Activated CD8-positive, alpha-beta T cell treated with anti-CD3 and anti-CD28 coated beads, Interleukin-2, amount 10 ng/mL, durations not matched to agents 7 days and 5 days (primary cell): ENCODE measurements at places on chromosomes 1 and 21. TPM values are rescaled to one million over a fixed set of nuclear protein-coding genes. Genes with fewer than 3 reads are reported as not detected.

The TNFAIP8L2 gene
- total RNA-seq, result 18.5 TPM

The CHIA gene
- total RNA-seq, result not detected

The HTR6 gene
- total RNA-seq, result not detected

The DPYD gene
- 43.3 TPM for total RNA-seq

The PLPPR5 gene
- total RNA-seq, result not detected

The C4BPA gene
- total RNA-seq, result not detected

The OR2T35 gene
- total RNA-seq, result not detected

The HMGB4 gene
- not detected for total RNA-seq

The SLC1A7 gene
- total RNA-seq, result not detected

DNA sequence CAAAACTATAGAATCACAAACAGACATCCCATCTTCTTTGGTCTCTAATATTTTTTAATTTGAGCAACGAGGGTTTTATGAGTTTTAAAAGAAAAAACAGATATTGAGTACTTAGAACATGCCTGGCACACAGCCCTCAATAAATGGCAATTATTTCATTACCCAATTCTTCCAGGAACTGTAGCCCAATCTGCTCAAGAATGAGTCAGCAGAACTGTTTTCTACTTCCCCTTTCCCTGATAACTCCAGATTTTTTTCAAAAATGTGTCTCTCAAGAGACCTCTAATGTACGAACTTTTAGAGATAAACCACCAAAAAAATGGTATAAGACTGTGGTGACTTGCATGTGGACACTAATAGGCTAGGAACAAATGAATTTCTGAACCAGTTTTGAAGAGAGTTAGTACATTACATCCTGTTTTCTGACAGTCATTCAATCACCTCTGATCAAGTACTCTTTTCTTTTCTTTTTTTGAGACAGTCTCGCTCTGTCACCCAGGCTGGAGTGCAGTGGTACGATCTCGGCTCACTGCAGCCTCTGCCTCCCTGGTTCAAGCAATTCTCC, 11.5 kb downstream of the ABL2 start:
- no peak for DNase-seq

DNA sequence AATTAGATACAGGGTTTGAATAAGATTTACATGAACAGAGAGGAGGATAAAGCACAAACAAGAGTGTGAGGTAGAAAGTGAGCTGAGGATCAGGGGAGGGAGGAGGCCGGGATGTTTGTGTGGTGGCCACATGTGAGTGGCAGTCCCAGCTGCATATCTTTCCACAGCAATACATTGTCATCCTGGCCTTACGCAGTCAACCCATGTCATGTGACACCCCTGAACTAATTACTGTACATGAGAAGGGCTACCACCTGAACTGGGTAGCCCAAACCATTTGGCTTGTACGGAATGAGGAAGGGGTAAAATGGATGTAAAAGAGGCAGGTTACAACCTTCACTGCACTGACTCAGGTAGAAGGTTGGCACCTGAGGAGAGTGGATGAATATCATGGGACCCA, 4.2 kb downstream of the SLAMF7 start:
- no peak for DNase-seq

DNA sequence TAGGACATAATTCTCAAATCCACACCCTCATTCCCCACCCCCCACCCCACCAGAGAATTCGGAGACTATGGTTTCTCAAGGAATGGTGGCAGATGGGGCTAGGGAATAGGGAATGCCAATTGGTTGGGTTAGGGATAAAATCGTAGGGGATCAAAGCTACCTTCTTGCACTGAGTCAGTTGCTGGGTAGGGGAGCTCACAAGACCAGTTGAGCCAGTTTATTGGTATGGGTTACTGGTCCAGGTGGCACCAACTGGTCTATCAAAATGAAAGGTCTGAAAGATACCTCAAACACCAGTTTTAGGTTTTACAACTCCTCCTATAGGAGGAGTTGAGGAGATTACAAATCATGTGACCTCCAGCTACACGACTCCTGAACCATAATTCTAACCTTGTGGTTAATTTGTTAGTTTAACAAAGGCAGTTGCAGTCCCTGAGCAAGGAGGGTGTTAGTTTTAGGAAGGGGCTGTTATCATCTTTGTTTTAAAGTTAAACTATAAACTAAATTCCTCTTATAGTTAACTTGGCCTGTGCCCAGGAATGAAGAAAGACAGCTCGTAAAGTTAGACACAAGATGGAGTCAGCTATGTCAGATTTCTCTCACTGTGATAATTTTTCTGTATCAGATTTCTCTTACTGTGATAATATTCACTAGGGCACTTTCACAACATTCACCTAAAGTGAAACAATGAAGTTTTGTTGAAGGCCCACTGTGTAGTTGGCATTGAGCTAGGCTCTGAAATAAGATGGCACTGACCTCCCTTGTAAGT, 2.5 kb downstream of the SHISAL2A start:
- no peak for DNase-seq

- no peak for DNase-seq
These were observed 85.3 kb downstream of the LRRC8D start for GRCh38 chr1:89906088-89906487.

DNA sequence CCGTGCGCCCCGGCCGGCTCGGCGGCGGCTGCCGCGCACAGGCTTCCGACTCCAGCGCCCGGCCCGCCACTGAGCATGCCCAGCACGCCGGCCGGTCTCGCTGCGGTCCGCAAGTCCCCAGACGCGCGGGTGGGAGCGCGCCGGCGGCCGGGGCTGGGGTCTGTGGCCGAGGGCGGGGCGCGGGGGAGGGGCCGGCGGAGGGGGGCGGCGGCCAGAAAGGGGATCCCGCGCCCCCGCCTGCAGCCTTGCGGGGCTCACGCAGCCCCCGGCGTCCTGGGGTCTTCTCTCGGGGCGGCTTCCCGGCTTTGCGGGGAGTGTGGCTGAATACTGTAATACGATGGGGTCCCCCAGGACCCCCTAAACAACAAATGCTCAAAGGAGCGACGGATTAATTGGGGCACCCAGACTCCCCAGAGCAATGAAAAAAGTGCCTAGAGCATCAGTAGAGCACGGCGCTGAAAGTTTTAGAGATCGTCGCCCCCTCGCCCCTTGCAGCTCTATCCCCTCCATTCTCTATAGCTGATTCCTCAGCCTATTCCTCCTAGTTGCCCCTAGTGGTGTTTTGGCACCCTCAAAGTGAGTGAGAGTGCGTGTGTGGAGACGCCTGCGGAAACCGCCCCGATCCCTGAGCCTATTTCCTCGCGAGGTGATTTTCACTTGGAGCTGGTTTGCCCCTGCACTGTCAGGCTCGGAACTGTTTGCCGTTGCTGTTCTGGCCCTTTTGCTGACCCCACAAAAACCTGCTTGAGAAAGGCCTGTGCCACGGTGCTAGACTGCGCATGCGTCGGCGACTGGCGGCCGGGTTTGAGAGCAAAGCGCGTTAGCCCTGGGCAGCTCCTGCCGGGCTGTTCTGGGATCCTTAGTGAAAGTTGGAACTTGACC, at the start of gene VAV3:
TSS of gene VAV3 (minus strand) at position 71 of the 882 bp plus-strand sequence. CDS start 311 bp downstream, outside the sequence.
- peak; percentile 74 for DNase-seq

- no peak for DNase-seq
These were observed 98.3 kb upstream of the FMN2 start for GRCh38 chr1:239993366-239993765.
